DMS153 (cell line): ENCODE measurements at places on chromosomes 13 and 19.

- DNase-seq = no peak
Measured at GRCh38 chr19:29003641-29004409, 209.1 kb downstream of the UQCRFS1 start.

DNA sequence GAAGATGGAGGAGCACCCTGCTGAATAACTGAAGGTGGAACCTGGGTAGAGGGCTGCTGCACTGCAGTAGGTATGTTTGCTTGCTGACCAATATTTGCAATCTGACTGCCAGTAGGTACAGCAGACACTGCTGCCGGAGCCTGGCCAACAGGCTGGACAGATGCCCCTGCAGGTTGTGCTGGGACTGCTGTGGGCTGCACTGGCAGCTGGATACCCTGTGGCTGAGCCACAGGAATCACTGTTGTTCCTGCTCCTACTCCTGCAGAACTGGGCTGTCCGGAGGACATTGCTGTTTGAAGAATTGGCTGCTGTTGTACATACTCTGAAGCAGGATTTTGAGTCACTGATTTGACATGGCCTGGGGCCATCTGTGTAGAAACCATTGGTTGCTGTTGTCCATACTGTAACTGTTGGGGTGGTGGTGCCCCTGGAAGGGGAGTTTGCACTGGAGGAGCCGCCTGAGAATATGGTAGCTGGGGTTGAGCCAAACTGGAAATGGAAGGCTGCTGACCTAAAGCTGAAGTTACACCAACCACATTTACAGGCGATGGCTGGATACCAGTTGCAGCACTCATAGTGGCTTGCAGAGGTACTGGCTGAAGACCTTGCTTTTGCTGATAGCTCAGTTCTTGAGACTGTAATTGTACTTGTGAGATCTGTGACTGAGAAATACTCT lies 2.2 kb downstream of the TSC22D1 start:
- DNase-seq = no peak

- no peak for DNase-seq
Measured at GRCh38 chr13:93515267-93515666, 288.7 kb downstream of the GPC6 start.

DNA sequence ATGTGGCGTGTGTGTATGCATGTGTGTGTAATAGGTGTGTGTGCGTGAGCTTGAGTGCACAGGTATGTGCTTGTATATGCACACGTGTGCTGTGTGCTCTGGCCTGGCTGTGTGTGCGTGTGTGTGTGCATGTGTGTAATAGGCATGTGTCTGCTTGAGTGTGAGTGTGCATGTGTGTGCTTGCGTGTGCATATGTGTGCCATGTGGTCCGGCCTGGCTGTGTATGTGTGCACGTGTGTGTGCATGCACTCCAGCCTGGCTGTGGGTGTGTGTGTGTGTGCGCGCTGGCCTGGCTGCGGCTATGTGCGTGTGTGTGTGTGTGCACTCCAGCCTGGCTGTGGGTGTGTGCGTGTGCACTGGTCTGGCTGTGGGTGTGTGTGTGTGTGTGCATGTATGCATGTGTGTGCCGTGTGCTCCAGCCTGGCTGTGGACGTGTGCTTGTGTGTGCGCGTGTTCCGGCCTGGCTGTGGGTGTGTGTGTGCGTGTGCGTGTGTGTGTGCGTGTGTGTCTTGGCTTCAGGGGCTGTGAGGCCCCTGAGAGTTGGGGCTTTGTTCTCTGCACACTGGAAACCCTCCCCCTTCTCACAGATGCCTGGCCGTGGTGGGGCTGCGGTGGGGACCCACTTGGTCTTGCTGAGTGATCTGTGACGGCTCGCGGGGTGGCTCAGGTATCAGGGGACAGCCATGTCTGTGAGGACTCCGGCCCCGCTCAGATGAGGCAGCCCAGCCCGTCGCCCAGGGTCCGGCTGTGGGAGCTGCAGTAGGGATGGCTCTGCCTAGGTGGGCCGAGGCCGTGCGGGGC lies 8.2 kb downstream of the SPPL2B start:
- DNase-seq = no peak

DNA sequence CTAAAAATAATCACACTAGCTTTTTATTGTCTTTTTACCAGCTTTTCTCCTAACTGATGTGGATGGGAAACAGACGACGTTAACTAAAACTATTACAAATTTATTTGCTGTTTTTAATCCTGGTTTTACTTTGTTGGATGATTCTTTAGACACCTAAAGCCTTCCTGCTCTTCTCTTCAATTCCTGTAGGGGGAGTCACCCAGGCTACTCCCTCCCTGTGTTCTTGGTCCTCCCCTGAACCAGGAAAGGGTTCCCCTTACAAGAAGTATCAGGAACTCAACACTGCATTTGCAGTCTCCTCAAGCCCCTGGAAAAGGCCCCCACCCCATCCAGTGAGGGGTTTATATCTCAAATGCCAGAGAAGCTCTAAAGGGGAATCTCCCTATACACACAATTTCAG lies 206.1 kb downstream of the SUCLA2 start:
- DNase-seq = no peak

- DNase-seq = no peak
Measured at GRCh38 chr13:51910508-51910907, 48.7 kb downstream of the CCDC70 start.

DNA sequence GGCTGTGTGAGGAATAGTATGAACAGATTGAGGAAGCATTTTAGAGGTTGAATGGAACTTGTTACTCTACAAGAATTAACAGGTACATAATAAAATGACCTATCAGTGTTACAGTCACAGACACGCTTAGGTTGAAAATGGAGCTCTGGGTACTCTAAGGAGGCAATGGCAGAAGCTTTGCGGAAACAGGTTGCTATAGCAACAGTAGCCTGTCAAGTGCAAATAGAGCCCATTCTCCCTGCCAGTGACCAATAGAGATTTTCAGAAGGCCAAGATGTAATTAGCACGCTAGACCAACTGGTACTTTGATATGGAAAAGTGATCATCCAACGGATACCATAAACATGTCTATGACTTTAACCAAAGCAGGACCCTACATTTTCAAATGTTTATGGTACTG lies 148.5 kb upstream of the FREM2 start:
- DNase-seq = peak; percentile 86

DNA sequence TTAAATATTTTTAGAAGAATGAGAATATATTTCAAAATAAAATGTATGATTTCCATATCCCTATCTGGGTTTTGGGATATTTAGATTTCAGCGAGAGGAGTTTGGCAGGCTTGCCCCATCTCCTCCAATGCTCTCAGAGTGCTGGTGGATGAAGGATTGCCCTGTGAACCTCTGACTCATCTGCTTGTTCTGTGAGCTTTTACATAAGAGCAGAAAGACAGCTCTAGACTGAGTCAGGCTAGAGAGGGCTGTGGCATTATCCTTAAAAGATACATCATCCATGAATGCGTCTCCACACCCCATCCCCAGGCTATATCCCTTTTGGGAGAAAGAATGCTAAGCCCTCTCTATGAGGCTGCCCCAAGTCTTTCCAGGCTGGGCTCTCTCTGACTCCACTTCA lies 190.6 kb downstream of the TUBA3C start:
- DNase-seq = no peak

GRCh38 chr19:52993342-52994178 lies 20.2 kb upstream of the ERVV-1 start:
- DNase-seq = no peak

GRCh38 chr19:40627486-40628279 lies 26.5 kb downstream of the LTBP4 start:
- no peak for DNase-seq

GRCh38 chr13:77687799-77688198 lies 9.7 kb upstream of the SLAIN1 start:
- DNase-seq = no peak

GRCh38 chr19:15463861-15464371 lies 428 bp downstream of the RASAL3 start:
- DNase-seq = no peak

DNA sequence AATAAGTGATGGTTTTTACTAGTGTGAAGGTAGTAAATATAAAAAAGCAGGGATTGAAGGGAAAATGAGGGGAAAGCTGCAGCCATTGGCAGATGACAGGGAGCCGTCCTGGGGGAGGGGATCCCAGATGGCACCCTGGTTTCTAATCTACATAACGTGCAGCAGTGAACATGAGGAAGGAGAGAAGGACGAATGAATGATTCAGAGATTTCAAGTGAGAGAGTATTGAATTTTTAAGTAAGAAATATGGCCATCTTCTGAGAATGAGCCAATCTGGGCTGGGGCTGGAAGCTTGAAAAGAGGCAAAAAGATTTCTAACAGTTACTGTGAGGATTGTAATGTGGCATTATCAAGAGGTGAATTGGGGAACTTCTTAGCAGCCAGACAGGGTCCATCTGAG lies 414.2 kb downstream of the MYO16 start:
- no peak for DNase-seq

DNA sequence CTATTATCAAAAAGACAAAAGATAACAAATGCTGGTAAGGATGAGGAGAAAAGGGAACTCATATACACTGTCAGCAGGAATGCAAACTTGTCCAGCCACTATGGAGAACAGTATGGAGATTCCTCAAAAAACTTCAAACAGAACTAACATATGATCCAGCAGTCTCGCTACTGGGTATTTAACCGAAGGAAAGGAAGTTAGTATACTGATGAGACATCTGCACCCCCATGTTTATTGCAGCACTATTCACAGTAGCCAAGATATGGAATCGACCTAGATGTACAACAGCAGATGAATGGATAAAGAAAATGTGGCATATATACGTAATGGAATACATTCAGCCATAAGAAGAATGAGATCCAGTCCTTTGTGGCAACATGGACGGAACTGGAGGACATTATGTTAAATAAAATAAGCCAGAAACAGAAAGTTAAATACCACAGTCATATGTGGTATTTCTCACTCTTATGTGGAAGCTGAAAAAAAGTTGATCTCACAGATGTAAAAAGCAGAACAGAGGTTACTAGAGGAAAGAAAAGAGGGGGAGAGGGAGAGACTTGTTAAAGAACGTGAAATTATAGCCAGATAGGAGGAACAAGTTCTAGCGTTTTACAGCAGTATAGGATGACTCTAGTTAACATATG lies 83.2 kb downstream of the RUBCNL start:
- DNase-seq = no peak

DNA sequence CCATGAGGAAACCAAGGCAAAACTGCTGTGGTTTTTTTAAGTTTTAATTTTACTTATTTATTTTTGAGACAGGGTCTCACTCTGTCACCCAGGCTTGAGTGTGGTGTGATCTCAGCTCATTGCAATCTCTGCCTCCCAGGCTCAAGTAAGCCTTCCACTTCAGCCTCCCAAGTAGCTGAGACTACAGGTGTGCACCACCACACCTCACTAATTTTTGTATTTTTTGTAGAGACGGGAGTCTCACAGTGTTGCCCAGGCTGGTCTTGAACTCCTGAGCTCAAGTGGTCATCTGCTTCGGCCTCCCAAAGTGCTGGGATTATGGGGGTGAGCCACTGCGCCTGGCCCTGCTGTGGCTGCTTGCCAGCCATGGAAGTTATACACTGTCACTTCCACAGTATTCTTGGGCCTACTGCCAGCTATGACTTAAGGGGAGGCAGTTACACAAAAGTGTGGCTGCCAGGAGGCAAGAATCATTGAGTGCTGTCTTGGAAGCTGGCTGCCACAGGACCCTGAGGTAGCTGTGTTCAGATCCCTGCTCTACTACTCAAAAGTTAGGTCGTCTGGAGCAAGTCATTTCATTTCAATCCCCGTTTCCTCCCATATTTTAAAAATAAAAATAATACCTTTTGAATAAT lies 12.7 kb downstream of the FARP1 start:
- no peak for DNase-seq

DNA sequence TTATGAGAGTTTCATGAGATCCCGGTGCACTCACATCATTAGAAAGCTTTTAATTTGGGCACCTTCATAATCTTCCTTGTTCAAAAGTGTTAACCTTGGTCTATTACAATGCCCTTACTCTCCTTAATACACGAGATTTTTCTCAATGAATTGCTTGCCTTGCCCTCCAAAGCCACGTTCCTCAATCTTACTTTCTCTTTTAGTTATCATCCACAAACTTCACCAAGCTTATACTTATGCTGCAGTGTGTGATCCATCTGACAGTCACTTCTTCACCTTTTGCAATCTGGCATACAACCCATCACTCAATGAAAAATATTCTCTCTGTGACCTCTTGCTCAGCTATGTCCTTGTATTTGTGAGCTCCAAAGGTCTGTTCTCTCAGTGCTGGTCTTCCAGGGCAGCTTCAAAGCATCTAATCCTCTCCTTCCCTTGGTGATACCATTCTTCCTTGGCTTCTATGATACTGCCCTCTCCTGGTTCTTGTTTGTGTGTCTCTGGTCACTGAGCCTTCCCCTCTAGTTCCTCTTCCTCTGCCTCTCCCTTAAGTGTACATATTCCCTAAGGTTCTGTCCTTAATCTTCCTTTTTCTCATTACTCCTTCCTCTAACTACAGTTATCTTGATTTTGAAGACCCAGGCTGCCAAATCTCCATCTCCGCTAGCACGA lies 202.2 kb upstream of the STARD13 start:
- DNase-seq = peak; percentile 27

DNA sequence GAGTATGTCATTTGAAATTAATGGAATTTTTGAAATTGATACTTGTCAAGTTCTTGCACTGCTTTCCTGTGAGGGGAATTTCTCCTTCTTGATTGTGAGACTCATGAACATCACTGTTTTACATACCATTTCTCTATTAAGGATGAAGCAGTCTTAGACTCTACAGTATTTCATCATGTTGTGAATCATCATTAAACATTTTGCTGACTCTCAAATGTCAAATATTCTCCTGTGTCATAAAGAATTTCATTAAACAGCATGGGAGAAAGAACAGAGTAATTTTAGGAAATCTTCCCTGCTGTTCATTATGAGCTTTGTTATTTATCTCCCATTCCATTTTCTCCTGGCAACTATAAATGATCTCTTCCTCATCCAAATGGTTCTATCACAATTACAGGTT lies 729.0 kb downstream of the PCDH9 start:
- no peak for DNase-seq

- DNase-seq = no peak
Measured at GRCh38 chr13:71118779-71119364, 748.1 kb downstream of the DACH1 start.

GRCh38 chr13:100484702-100485101 lies 103.9 kb downstream of the GGACT start:
- DNase-seq = no peak

GRCh38 chr13:51707461-51707860 lies 96.5 kb downstream of the DHRS12 start:
- DNase-seq = no peak
